Left lung (tissue), 14 donors: ENCODE measurements at places on chromosomes 2 and 18. TPM values are rescaled to one million over a fixed set of nuclear protein-coding genes. Genes with fewer than 3 reads are reported as not detected.

- peak overlapping the region; percentile 82 for H3K27ac ChIP-seq
- no peaks in the 10 kb centered on the region for H3K36me3 ChIP-seq
- H3K27me3 ChIP-seq, result no peaks in the 10 kb centered on the region
Measured at GRCh38 chr2:145753041-145753608, 1233.2 kb upstream of the ZEB2 start.

DNA sequence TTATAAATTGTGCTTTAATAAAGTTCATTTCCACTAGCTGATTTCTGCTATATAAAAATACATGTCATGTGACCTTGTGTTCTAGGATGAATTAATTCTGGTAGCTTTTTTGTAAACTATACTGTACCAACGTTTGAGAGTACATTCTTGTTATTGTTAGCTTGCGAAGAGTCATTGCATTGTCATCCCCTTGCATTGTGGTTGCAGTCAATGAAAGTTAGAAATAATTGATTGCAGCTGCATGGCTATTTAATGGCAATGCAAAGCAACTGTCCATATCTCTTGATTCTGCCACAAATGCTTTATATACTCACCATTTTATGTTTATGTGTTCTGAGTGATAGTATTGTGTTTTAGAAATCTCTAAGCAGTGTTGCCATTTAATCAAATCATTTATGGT lies 91.6 kb downstream of the ZNF407 start:
- DNase-seq, result no peak
- peaks cover 12% of the 10 kb centered on the region for H3K36me3 ChIP-seq
- H3K27ac ChIP-seq, result no peak overlapping the region
- H3K27me3 ChIP-seq, result no peaks in the 10 kb centered on the region
- no peaks in the 10 kb centered on the region for H3K4me1 ChIP-seq

GRCh38 chr2:60320724-60321123 lies 232.7 kb downstream of the BCL11A start:
- peaks cover 15% of the 10 kb centered on the region for H3K27me3 ChIP-seq
- H3K4me1 ChIP-seq, result no peaks in the 10 kb centered on the region
- DNase-seq, result no peak
- no peaks in the 10 kb centered on the region for H3K36me3 ChIP-seq
- H3K4me3 ChIP-seq, result no peak overlapping the region

DNA sequence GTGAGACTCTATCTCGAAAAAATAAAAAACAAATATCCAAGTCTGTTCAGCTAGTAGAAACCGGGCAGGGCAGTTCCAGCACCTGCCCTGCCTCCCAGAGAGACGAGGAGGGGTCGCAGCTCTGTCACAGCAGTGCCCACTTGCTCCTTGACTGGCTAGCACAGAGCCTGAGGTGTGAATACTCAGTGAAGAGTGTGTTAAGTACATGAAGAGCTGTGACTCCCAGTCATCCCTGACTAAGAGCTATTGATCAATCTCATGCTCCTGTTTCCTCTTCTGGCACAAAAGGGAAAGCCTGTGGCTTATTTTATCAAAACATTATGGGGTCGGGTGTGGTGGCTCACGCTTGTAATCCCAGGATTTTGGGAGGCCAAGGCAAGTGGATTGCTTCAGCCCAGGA lies 83.0 kb upstream of the FZD7 start:
- no peak for DNase-seq
- no peaks in the 10 kb centered on the region for H3K27me3 ChIP-seq
- no peaks in the 10 kb centered on the region for H3K4me1 ChIP-seq
- H3K4me3 ChIP-seq, result no peak overlapping the region

- H3K36me3 ChIP-seq, result peaks cover 7% of the 10 kb centered on the region
- no peak overlapping the region for H3K27ac ChIP-seq
- no peak overlapping the region for H3K4me3 ChIP-seq
- DNase-seq, result no peak
- no peaks in the 10 kb centered on the region for H3K4me1 ChIP-seq
Measured at GRCh38 chr2:187470698-187471097, 22.6 kb upstream of the CALCRL start.

DNA sequence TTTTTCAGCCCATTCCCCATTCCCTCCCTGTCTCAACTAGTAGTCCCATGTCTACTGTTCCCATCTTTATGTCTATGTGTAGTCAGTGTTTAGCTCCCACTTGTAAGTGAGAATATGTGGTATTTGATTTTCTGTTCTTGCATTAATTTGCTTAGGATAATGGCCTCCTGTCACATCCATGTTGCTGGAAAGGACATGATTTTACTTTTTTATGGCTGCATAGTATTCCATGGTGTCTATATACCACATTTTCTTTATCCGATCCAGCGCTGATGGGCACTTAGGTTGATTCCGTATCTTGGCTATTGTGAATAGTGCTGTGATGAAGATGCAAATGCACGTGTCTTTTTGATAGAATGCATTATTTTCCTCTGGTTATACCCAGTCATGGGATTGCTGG lies 21.7 kb upstream of the ITGA6 start:
- peaks cover 8% of the 10 kb centered on the region for H3K4me1 ChIP-seq
- H3K4me3 ChIP-seq, result no peak overlapping the region
- no peaks in the 10 kb centered on the region for H3K36me3 ChIP-seq
- DNase-seq, result no peak
- H3K27me3 ChIP-seq, result no peaks in the 10 kb centered on the region
- H3K27ac ChIP-seq, result no peak overlapping the region

DNA sequence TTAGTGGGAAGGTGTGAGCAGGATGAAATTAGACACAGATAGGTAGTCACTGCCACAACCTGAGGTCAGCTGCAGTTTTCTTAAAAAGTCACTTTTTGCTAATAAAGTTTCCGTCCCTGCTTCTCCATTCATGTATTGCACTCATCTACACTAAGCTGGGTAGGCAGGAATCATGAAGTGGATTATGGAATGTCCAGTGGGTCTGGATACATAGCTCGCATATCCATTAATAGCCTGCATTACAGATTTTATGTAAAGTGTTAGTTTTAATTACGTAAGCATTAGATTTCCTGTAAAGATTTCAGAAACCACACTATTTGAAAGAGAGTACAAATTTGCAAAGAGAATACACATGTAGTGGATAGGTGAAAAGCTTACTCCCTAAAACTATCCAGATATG lies 30.4 kb downstream of the PTPRM start:
- H3K4me3 ChIP-seq, result no peak overlapping the region
- H3K4me1 ChIP-seq, result peaks cover 3% of the 10 kb centered on the region
- H3K27ac ChIP-seq, result no peak overlapping the region
- no peaks in the 10 kb centered on the region for H3K36me3 ChIP-seq

Gene POLR1A
- 26.8 TPM for total RNA-seq

Gene TRPM8
- not detected for total RNA-seq

Gene MAT2A
- total RNA-seq, result 135 TPM

Gene GALNT3
- 37.7 TPM for total RNA-seq
